Mesendoderm (in vitro differentiated cells): ENCODE measurements at places on chromosomes 1 and 21.

DNA sequence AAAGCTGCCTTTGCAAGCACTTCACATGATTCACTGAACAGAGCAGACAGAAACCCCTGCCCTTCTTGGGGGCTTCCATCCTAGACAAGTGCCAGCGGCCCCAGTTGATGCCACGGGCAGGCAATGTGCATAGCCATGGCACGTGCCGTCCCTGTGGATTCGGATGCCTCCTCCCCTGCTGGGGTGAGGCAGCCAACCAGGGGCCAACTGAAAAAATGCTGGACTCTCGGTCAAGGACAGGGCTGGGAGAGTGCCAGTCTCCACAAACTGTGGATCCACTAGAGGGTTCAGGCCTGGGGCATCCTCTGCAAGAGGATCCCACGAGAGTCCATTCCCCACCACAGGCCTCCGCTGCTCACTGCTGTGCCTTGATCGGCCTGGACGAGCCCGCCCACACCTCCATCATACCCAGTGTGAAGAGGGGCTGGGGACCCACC, 3.8 kb downstream of the JMJD4 start:
- DNase-seq, result no peak

GRCh38 chr1:198939286-198939685, 300.4 kb downstream of the PTPRC start:
- DNase-seq, result peak; percentile 2

DNA sequence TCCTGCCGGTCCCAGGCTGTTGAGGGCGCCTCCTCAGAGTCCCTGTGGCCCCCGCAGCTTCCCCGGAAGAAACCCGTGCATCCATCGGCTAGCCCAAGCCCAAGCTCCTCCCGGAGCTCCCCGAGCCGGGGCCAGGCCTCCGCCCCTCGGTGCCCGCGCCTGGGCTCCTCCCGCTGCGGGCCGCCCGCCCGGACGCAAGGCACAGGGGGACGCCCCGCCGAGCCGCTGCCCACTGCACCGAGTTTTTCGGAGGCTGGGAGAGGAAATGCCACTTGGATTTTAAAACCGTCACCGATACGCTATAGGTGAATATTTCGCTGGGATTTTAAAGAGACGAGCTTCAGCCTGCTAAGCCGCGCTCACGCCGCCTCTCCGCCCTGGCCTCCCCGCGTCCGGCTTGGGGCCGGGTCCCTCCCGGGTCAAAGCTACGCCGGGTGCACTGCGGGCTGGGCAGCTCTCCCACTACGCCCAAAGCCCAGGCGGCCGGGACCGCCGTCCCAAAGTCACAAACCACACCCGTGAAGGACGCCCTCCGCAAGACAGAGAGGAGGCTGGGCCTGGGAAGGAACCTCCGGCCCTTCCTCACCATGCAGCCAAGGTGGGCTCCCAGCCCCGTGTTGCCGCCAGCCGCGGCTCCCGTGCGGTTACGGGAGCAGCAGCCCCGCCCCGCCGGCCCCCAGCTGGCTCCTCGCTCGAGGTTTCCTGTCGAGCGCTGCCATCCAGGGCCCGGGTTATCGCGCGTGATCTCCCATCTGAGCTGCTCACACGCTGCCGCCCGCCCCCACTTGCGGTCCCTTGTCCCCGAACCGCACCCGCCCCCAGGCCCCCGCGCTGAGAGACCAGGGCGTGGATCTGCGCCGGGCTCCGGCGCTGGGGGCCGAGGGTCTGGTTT, 63.2 kb downstream of the CD247 start:
- peak; percentile 55 for DNase-seq

GRCh38 chr21:37088186-37088735, 15.2 kb downstream of the TTC3 start:
- DNase-seq, result no peak

GRCh38 chr1:163933437-163933836, 611.7 kb downstream of the NUF2 start:
- DNase-seq, result no peak
